ENCODE measurements at places on chromosomes 6 and 20.

DNA sequence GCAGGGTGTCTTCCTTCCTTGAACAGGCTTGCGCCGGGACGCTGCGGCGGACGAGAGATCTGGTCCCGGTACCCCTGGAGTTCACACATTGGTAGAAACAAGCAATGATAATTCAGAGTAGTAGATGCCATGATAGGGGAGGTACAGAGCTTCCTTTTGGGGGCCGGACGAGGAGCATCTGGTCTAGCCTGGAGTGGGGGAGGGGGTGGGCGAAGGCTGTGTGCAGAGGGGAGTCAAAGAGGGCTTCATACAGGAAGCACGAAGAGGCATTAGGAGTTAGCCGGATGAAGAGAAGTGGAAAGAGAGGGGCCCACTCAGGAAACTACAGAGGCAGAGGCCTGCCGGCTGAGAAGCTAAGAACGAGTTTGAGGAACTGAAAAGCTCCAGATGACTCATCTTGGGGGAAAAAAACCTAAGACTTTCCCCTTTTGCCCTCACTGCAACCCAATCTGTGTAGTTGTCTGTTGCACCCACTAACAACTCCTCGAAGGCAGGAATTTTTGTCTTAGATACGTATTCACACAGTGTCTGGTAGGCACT is 611 bp downstream of the CNPY3 start:
- DNase-seq: peak; percentile 84

DNA sequence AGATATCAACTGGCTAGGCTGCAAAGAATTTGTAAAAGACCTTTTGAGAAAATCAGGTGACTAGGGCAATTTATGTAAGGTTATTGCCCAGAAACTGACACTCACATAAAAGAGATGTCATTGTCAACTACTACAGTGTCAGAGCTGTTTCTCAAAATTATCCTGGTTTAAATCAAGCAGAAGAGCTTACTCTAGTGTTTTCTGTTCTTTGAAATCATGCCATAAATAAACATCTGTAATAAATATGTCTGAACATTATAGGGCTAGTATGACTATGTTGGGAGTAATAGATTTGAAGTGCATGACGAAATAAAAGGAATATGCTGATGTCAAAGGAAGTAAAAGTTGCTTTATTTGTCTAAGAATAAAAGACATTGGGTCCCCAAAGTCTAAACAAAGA is 11.0 kb upstream of the PDSS2 start:
- DNase-seq: no peak

GRCh38 chr6:34150766-34151165 is 4.9 kb upstream of the GRM4 start:
- DNase-seq: no peak

DNA sequence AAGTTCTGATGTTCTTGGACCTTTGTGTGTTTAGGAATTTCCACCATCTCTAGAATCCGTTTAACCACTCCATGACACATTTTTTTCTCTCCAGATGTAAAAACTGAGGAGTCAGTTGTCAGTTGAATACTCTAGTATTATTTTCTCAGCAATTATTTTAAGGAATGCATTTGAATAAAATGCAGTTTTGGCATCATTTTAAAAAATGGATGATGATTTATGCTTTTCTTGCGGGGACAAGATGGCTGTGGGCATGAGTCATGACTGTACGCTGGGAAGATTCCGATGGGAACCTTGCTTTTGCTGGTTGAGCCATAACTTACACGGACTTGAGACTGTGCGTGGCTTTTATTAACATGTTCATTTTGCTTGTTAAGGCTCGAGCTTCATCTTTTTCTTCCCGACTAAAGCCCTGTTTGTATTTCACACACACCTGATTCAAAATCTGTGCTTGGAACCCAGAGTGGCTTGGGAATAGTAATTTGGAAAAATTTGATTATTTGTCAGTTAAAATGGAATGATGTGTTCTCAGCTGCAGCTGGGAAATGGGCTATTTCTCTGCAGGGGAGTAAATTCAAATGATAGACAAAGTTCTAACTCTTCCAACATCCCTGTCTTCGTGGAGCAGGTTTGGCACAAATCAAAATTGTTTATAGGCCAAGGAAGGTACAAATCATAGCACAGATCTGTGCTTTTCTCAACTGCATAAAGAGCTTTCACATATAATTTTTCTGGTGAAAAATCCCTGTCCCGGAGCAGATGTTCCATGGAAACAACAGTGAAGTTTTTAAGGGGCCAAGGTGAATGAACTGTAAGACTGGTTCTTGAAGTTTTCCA is 470.5 kb upstream of the JAG1 start:
- DNase-seq: no peak

GRCh38 chr6:142683714-142684141 is 261.2 kb downstream of the HIVEP2 start:
- no peak for DNase-seq

- no peak for DNase-seq
Measured at GRCh38 chr6:157272866-157273755, 50.2 kb downstream of the TMEM242 start.

DNA sequence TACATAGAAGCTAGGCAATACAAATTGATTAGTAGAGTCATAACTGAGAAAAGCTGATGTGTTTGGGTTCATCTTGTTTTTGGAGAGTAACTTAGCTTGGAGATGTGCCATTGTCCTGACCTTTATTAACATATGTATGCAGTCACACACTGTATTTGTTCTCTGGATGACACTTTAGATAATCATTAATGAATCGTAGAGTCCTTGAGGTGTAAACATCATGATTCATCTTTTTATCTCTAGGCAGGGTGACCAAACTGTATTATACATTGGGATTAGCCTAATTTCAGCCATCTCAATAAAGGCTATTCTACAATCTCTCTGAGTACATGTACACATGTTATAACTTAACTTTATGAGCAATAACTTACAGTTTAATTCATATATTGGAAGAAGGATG is 3.6 kb upstream of the MTCL3 start:
- DNase-seq: no peak

GRCh38 chr6:108565893-108566292 is 5.2 kb downstream of the FOXO3 start:
- DNase-seq: no peak

DNA sequence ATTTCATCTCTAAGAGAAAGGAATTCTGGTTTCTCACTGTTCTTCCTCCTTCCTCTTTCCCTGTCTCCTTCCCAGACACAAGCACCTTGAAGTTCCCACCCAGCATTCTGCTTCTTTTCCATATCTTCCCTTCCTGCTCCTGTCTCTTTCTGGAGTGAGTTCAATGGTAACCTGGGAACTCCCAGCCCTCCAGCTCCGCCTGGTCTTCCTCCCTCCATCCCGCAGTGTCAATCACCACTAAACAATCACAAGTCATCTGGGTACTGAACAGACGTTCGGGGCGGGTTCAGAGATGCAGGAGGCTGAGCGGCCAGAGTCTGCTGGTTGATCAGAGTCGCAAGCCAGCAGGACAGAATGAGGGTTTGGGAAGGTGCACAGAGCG is 7.7 kb downstream of the TTBK1 start:
- DNase-seq: no peak

GRCh38 chr6:81834141-81834681 is 81.7 kb upstream of the TENT5A start:
- DNase-seq: peak; percentile 35

DNA sequence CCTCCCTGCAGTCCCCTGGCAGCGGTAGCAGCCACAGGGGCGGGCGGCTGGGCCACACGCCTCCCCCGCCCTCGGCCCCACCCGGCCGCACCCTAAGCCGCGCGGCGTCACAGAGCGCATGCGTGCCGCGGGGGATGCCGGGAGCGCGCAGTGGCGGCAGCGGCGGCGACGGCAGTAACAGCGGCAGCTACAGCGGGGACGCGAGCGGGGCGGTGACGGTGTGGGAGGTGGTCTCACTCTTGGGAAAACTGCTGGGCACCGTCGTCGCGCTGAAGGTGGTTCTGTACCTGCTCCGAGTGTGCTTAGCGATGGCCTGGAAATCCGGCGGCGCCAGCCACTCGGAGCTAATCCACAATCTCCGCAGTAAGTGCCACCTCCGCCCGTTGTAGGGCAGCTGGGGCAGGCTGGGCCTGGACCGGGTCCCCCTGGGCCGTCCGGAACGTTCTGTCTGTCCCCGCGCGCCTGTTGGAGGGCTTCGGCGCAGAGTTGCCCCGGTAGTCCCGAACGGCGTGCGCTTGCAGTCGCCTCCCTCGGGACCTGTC is at the start of gene PCMT1:
TSS of gene PCMT1 (plus strand) at position 148 of the 542 bp plus-strand sequence. CDS start at position 309, 161 bp downstream.
- peak; percentile 68 for DNase-seq

DNA sequence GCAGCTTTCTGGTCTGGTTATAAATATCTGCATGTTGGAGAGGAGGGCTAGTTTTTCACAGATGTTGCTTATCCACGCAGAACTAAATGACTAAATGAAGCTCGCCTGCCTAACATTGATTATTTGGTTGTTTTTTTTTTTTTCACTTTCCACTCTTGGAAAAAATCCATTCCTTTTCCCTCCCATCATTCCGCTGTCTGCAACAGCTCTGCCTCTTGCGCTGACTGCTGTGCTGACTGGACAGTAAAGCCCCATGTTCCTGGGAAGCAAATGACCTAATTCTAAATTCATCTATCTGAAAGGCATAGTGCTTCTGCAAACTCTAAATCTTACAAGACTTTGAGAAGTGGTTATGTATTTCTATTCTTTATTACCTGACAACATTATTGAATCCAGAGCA is 255.5 kb upstream of the PLN start:
- no peak for DNase-seq

GRCh38 chr6:43246301-43247113 is 3.2 kb downstream of the TTBK1 start:
- DNase-seq: no peak

GRCh38 chr6:10621213-10621612 is 73.2 kb downstream of the C6orf52 start:
- DNase-seq: no peak

GRCh38 chr6:111700135-111700690 is 94.5 kb upstream of the TRAF3IP2 start:
- DNase-seq: no peak

DNA sequence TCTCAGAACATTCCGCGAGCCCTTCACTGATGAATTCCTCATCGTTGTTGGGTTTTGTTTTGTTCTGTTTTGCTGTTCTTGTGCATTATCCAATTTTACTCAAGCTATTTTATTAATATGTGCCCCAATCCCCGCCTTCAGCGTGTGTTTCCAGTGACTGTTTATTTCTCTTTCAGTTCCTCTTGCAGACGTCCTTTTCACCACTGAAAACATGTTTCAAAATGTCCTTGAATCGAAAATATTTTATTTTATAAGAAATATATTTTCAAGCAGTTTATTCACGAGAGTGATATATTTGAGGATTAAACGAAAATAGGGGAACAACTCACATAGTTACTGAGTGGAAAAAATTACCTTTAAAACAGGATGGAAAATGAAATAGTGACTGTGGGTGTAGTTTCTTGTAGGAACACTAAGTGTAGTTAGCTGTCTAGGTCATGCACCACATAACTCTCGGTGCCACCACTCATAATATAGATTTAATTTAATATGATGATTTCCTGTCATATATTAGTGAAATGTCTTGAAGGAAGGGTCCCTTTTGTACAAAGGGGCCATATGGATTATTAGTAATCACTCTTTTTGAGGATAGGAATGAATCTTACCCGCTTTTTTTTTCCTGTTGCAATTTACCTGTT is 45.3 kb upstream of the HDDC2 start:
- DNase-seq: no peak

GRCh38 chr20:3686867-3687321 is 5.1 kb upstream of the ADAM33 start:
- DNase-seq: peak; percentile 76

GRCh38 chr6:90654166-90654565 is 67.3 kb upstream of the MAP3K7 start:
- no peak for DNase-seq

- no peak for DNase-seq
Measured at GRCh38 chr6:107822176-107823046, 1.7 kb downstream of the SCML4 start.

GRCh38 chr20:5719861-5720403 is 30.3 kb upstream of the SHLD1 start:
- no peak for DNase-seq

- DNase-seq: peak; percentile 57
Measured at GRCh38 chr20:34375977-34376430, 12.9 kb downstream of the ITCH start.

DNA sequence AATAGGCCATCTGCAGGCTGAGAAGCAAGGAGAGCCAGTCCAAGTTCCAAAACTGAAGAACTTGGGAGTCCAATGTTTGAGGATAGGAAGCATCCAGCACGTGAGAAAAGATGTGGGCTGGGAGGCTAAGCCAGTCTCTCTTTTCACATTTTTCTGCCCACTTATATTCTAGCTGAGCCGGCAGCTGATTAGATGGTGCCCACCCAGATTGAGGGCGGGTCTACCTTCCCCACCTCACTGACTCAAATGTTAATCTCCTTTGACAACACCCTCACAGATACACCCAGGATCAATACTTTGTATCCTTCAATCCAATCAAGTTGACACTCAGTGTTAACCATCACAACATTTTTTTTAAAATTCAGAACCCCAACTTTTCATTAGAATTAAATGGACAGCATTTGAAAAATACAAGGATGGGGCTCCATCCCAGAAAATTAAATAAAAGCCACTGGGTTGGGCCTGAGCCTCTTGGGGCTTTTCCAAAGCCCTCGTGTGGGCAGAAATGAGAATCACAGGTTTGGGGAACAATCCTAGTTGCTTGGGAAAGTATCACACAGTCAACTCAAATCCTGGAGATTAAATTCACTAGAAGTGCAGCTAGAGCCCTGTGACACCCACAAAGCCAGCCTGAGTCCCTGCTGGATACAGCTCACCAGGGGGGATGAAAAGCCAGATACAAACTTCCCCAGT is 2.2 kb downstream of the CLDN20 start:
- no peak for DNase-seq

- DNase-seq: no peak
Measured at GRCh38 chr20:25750220-25750764, 53.6 kb upstream of the ZNF337 start.

- DNase-seq: no peak
Measured at GRCh38 chr6:6674872-6675271, 86.4 kb downstream of the LY86 start.

GRCh38 chr6:39007575-39007974 is 41.0 kb upstream of the GLP1R start:
- DNase-seq: no peak

- DNase-seq: peak; percentile 77
Measured at GRCh38 chr20:56630086-56630493, 984 bp downstream of the TFAP2C start.

- DNase-seq: no peak
Measured at GRCh38 chr6:137423451-137424168, 70.6 kb downstream of the OLIG3 start.

- DNase-seq: no peak
Measured at GRCh38 chr6:33847078-33847477, 43.3 kb upstream of the MLN start.

- DNase-seq: no peak
Measured at GRCh38 chr6:21496706-21497105, 96.8 kb upstream of the SOX4 start.

GRCh38 chr6:80728101-80728750 is 621.8 kb downstream of the BCKDHB start:
- no peak for DNase-seq

Measured in kidney glomerular epithelial cell (primary cell).